Hair follicle dermal papilla cell (primary cell): ENCODE measurements at places on chromosomes 13 and 19. TPM values are rescaled to one million over a fixed set of nuclear protein-coding genes. Genes with fewer than 3 reads are reported as not detected.

Gene IGSF23
- not detected in 2 replicates for total RNA-seq

Gene TTYH1
- not detected in 2 replicates for total RNA-seq

Gene RAP2A
- total RNA-seq: 29.0 and 32.9 TPM in 2 replicates

Gene KIR2DL3
- not detected in 2 replicates for total RNA-seq

Gene GEMIN7
- 14.9 and 15.4 TPM in 2 replicates for total RNA-seq

Gene PRODH2
- total RNA-seq: not detected in 2 replicates

Gene ZNF823
- 3.6 and 4.3 TPM in 2 replicates for total RNA-seq

Gene CLC
- total RNA-seq: not detected in 2 replicates

Gene ZBTB32
- total RNA-seq: not detected in 2 replicates

Gene KCNK6
- 5.5 TPM in 2 replicates for total RNA-seq

Gene SLC8A2
- 0.97 TPM in 1 of 2 replicates, not detected in the other for total RNA-seq

Gene ZNF468
- total RNA-seq: 19.9 and 23.2 TPM in 2 replicates

Gene TYROBP
- total RNA-seq: 0.73 TPM in 1 of 2 replicates, not detected in the other

Gene RPS5
- 1,108 and 1,201 TPM in 2 replicates for total RNA-seq

Gene N4BP2L2
- 106 and 123 TPM in 2 replicates for total RNA-seq

Gene MZF1
- 27.4 and 27.6 TPM in 2 replicates for total RNA-seq

Gene OSCAR
- 0.16 and 0.36 TPM in 2 replicates for total RNA-seq

Gene MEDAG
- total RNA-seq: 1.8 and 4.5 TPM in 2 replicates

Gene CATSPERD
- total RNA-seq: under 0.01 TPM in 1 of 2 replicates, not detected in the other

Gene CEACAM20
- total RNA-seq: not detected in 2 replicates

Gene RNF126
- 38.9 and 46.4 TPM in 2 replicates for total RNA-seq

Gene KCNN1
- total RNA-seq: 0.24 TPM in 1 of 2 replicates, not detected in the other

Gene SLC46A3
- 6.6 and 8.4 TPM in 2 replicates for total RNA-seq

Gene PLK5
- under 0.01 and 0.12 TPM in 2 replicates for total RNA-seq

Gene KIR3DL2
- not detected in 2 replicates for total RNA-seq

Gene NKPD1
- total RNA-seq: not detected in 2 replicates

Gene HSD17B14
- total RNA-seq: 12.2 and 14.6 TPM in 2 replicates

Gene CD33
- not detected in 2 replicates for total RNA-seq

Gene ZNF625
- total RNA-seq: 9.2 and 9.4 TPM in 2 replicates

Gene C19orf38
- total RNA-seq: 0.24 TPM in 1 of 2 replicates, not detected in the other

Gene CGB2
- not detected in 2 replicates for total RNA-seq

Gene SSBP4
- total RNA-seq: 96.4 and 97.5 TPM in 2 replicates

Gene EMC10
- total RNA-seq: 52.0 and 57.8 TPM in 2 replicates

Gene KRTDAP
- not detected in 2 replicates for total RNA-seq

Gene RPL21
- 361 and 425 TPM in 2 replicates for total RNA-seq

Gene ZNF600
- 6.3 and 7.1 TPM in 2 replicates for total RNA-seq

Gene ZNF709
- total RNA-seq: 2.6 and 3.7 TPM in 2 replicates

Gene HS6ST3
- total RNA-seq: not detected in 2 replicates

Gene VSTM2B
- total RNA-seq: not detected in 2 replicates

Gene LRG1
- not detected in 2 replicates for total RNA-seq

Gene RPS28
- 66.5 and 96.5 TPM in 2 replicates for total RNA-seq

Gene OR4F17
- not detected in 2 replicates for total RNA-seq

Gene OR10H2
- not detected in 2 replicates for total RNA-seq
